Activated B cell treated with CpG ODN at 0.5 μM for 24 hours (primary cell): ENCODE measurements at places on chromosomes 6 and 20. TPM values are rescaled to one million over a fixed set of nuclear protein-coding genes. Genes with fewer than 3 reads are reported as not detected.

- no peak for DNase-seq
Measured at GRCh38 chr20:47557791-47558190, 56.1 kb downstream of the NCOA3 start.

Gene CNKSR3
- total RNA-seq = 0.20 TPM in 1 of 2 replicates, not detected in the other

Gene CALHM4
- total RNA-seq = not detected in 2 replicates

- no peak for DNase-seq
Measured at GRCh38 chr6:100353276-100354015, 111.3 kb downstream of the SIM1 start.

Gene GINS1
- total RNA-seq = 2.9 and 5.4 TPM in 2 replicates

GRCh38 chr6:156774863-156775405, 2.2 kb upstream of the ARID1B start:
- no peak for DNase-seq

- no peak for DNase-seq
Measured at GRCh38 chr6:10449751-10450150, 34.9 kb upstream of the TFAP2A start.

DNA sequence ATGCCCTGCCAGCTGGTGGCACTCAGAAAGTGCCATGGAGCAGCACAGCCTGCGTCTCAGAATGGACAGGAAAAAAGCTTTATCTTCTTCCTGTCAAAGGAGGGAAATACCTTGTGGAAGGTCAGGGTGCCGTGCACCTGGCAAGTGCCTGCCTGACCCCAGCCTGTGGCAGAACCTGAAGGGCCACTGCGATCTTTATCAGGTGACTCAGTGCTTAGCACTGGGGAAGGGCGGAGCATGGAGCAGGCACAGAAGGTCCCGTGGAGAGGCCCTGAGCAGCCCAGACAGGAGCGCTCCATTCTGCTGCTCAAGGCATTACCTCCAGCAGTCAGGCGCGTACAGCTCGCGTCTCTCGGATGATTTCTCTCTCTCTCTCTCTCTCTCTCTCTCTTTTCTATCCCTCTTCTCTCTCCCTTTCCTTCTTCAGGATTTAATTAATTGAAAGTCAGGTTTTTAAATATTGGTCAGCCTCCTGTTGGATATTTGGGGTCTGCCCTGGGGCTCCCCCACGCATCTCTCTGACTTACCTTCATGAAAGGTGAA, 31.7 kb downstream of the FOXC1 start:
- DNase-seq = no peak

DNA sequence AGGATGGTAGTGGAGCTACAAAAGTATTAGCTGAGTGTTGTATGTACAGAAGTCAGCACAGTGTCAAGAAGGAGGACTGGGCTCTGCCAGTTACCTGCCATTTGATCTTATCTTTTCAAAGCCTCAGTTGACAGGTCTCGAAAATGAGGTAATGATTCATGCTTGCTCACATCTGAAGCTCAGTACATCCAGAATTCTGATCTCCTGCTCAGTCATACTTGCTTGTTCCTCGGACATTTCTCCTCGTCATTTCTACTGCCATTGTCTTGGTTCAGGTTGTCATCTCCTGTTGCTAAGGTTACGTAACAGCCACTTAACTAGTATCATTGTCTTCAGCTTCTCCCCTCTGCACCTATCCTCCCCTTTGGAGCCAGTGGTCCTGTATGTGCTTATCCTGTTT, 89.5 kb downstream of the SLX4IP start:
- DNase-seq = no peak

Gene SLC44A4
- total RNA-seq = 0.17 TPM in 1 of 2 replicates, not detected in the other

DNA sequence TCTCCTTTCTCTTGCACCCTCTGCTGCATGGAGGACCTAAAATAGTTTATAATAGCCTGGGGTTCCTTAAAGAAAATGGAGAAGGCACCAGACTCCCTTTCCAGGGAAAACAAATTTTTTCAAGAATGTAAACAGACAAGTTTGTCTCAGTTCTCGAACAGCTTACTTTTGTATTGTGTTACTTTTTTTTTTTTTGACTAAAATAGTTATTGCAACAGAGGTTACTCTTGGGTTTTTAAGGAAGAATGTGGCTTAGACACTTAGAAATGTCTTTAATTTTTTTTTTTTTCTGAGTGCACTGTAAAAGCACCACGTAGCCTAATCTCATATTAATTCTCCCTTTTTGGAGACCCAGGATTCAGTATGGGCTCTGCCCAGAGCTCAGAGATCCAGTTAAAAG, 148.7 kb upstream of the CARMIL1 start:
- DNase-seq = no peak

DNA sequence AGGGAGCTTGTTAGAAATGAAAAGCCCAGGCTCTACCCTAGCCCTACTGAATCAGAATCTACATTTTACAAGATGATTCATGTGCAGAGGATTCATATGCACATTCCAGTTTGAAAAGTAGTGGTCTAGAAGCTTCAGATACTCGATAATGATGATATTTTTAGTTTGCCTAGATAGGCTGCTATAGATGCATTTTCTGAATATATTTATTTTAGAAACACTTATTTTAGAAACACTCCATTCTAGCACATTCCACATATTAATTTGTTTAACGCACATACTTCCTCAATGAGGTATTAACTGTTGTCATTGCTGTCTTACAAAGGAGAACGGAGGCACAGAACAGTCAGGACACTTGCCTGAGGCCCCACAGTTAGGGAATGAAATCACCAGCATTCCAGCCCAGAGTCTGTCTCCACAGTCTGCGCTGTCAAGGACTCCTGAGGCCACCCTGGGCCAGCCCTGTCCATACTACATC, 64.4 kb downstream of the SNAP25 start:
- no peak for DNase-seq

DNA sequence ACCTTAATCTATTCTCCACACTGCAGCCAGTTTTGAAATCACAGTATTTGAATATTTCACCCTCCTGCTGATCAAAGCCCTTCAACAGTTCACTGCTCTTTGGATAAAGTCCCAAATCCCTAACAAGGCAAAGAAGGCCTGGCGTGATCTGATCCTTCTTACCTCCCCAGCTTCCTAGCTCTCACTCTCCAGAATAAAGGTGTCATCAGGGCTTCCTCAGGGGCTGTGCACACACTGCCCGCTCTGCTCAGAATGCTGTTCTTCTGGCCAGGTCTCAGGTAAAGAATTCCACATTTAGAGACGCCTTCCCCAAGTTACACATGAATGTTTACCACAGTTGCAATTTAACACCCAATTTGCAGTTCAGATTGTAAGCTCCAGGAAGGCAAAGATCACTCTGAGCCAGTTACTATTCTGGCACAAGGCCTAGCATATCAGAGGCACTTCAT, 58.9 kb upstream of the MCM9 start:
- DNase-seq = no peak

DNA sequence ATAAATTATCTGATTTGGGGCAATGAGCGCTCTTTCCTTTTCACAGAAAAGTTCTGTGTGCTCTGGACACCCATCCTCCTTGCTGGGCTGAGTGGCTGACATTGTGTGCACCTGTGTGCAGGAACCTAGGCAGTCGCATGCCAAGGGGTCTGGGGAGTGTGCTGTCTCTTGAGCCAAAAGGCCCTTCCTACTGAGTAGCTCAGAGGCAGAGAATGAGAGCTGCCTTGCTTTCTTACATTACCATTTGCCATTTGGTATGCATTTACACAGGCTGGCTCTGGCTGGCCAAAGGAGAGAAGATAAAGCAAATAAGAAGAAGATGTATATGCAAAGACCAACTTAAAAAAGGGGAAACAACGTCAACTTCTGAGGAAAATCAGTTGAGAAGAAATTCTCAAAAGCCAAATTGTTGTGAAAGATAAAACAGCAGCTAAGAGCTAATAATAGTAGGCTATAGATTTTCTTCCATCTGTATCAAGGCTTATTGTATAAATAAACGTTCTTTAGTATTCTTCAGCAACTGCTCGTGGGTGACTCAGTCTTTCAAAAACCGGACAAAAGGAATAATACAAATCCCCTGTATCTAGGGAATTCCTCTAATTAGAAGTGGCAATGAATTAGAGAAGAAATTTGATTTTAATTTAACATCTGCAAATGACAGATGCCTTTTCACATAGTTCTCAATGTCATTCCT, 121.9 kb downstream of the INSM1 start:
- DNase-seq = no peak

Gene SLC17A3
- total RNA-seq = not detected in 2 replicates

DNA sequence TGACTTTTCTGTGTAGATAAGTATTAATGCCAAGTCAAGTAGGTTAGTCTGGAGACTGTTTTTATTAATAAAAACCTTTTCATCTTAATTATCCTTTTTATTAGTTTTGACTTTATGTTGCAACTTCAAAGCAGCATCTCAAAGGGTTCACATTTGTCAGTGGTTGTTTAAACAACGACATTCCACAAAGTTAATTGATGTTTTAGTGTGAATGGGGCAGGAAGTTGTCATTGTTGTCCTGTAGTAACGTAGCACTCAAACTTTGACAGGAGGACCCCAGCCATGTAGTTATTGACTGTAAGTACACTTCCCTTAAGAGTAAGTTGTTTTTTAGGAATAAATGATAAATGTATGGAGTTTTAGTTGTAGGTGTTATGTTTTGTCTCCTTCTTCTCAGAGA, 11.3 kb downstream of the SLC16A10 start:
- no peak for DNase-seq

DNA sequence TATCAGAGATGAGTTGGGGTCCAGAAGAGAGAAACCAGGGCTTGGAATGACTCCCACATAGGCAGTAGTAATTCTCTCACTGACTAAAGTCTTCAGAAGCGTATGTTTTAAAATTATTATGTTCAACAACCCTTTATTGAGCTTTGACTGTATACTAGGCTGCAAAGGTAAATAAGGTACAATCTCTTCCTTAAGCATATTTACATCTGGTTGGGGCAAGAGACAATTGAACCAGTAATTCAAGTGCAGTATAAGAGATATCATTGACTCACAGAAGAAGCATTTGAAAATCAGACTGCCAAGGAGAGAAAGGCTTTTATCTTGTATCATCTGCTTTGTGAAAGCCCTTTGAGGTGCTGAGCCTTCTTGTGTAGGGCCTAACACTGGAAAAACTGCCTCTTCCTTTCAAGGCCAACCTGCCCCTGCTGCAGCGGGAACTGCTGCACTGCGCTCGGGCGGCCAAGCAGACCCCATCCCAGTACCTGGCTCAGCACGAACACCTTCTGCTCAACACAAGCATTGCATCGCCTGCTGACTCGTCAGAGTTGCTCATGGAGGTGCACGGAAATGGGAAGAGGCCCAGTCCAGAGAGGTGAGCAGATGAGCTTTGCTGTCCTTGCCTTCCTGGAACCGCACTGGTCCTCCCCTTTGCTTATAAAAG, 39.3 kb upstream of the C20orf144 start:
- no peak for DNase-seq

DNA sequence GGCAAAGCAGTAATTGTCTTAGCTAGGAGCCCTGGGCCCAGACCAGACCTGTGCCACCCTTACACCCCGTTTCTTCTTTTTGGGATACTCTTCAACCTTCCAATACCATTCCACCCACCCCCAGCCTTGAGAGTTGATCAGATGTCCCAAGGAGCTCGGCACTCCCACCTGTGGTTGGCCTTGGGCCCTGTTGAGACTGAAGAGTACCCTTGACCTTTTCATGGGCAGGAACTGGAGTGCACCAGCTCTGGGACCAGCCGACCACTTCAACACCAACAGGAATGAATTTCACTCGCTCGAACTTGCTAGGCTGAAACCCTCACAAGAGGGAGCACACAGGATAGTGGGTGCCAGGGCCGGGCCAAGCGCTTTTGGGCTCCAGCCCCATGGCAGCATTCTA, 273.6 kb downstream of the PHACTR1 start:
- DNase-seq = no peak

Gene PAK5
- not detected in 2 replicates for total RNA-seq

Gene RIMS4
- total RNA-seq = not detected in 2 replicates

DNA sequence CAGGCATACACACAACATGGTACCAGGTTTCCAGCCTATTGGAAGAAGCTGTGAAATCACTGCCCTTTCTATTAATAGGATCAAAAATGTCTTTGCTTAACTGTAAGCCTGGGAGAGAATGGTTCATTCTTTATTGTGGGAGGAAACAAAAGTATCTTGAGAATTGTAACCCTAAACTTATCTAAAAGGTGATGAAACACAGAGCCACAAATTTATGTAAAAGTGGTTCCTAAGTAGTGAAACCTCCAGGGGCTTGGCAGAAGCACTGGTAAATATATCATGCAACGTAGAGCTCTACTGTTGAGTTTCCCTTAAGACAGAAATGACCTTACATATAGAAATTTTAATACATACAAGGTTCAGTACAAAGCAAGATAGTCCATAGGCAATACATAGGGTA, 17.2 kb upstream of the NOX3 start:
- no peak for DNase-seq

DNA sequence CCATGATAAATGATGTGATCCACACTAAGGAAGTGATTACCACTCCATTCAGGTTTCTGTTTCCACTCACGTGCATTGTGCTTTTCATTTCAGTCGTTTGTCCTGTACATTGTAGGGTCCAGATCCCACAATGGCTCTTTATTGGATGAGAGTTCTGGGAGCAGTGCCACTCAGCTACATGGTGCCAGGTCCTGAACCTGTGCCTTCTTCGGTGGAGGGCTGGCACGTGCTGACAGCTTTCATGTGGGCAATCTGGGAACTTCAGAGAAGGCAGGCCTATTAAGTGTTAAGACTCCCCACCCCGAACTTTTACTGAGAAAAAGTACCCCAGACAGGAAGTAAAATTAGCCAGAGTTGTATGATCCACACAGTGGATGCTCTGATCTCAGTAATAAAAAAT, 255.0 kb downstream of the ESR1 start:
- DNase-seq = no peak

GRCh38 chr6:50361641-50362331, 312.1 kb upstream of the DEFB112 start:
- no peak for DNase-seq

DNA sequence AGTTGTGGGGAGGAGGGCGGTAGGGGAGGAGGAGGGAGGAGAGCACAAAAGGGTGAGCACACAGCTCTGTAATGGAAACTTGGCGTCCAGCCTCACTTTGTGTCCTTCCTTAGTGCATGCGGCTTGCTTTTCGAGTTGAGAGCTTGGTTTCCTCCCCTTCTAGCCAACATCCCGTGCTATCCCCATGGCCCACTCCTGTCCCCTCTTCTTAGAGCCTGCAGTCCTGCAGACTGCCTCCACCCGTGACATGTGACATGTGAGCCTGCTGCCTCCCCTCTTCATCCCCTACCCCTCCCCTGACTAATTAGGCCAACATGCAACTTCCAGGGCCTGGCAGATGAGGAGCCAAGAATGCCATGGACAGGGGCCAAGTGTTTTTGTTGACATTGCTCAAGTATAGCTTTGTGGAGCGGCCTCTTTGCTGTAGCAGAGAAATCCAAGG, 63.2 kb downstream of the SLC24A3 start:
- DNase-seq = no peak

- DNase-seq = no peak
Measured at GRCh38 chr6:158620963-158621693, 23.4 kb downstream of the DYNLT1 start.

DNA sequence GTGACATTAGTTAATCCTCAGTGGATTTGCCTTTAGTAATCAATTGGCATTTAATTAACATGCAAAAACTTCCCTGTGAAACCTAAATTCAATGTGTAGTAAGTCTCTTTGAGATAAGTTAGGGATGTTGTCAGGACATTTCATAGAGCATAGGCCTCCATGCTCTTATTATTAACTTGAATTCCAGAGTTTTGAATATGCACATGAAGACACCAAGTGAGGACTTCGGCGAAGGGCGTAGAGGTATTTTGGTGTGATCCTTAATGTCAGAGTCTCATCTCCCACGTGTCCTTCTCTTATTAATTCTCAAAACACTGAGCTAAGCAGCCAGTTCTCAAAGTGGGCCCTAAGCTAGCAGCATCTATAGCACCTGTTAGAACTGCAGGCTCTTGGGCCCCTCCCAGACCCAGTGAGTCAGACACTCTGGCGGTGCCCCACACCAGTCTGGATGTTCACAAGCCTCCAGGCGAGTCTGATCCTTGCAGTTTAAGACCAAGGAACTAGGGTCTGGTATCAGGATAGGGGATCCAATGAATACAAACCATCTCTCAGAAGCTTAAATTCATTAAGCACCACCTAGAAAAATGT, 292.1 kb downstream of the QKI start:
- DNase-seq = no peak
